ENCODE measurements at places on chromosomes 5 and 9.

GRCh38 chr5:6833406-6833805 lies 120.2 kb downstream of the TENT4A start:
- no peak for DNase-seq

DNA sequence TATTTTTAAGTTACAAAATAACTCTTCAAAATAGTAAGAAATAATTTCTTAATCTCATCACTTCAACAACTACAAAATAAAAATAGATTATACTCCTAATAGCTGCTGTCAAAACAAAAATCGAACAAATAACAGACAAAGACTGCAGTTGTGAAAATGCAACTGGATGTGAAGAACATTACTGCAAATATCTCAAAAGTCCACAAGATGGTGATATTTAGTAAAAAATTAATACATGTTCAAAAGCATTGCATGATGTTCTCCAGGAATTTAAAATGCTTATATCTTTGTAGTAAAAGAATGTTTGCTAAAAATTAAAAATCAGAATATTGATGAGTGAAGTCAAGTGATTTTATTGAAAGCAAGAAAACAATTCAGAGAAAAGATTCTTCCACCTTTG lies 66.2 kb downstream of the MPDZ start:
- no peak for DNase-seq

DNA sequence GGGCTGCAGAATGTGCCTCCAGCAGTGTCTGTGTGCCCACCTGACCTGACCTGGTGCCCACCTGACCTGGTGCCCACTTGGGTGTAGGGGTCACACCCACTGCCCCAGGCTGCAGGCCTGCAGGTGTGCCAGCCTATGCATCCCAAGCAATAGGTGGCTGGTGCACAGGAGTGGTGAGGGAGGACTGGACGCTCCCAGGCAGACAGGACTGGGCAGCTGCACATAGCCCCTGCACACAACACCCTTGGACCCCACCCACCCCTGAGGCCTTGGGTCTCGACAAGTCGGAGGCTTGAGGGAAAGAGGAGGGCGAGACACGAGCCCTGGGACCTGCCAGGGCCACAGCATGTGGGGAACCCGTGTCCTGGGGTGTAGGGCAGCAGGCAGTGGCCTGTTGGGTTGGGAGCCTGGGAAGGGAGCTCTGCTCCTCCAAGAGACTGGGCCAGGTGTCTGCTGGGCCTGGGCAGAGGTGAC lies 10.8 kb upstream of the NRARP start:
- DNase-seq, result no peak

DNA sequence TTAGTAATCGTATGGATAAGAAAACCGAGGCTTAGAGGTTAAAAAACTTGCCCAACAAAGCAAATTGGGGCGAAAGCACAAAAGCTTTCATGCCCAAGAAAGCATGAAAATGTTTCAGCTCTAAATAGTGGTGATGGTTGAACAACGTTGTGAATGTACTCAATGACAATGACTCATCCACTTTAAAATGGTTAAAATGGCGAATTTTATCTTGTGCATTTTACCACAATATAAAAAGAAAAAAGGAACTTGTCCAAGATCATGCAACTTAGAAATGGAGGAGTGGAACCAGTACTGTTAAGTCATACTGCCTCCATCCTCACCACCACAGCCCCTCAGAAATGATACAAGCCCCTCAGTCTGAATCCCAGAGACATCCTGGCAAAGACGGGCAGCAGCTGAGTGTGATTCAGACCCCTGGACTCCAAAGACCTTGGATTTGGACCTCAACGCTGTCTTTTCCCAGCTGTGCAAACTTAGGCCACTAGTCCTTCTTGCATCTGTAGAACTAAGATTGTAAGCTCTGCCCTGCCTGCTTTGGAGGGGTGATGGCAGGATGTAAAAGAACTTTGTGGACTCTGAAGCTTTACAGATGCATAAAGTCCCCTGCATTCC lies 158.4 kb downstream of the GABBR2 start:
- no peak for DNase-seq

DNA sequence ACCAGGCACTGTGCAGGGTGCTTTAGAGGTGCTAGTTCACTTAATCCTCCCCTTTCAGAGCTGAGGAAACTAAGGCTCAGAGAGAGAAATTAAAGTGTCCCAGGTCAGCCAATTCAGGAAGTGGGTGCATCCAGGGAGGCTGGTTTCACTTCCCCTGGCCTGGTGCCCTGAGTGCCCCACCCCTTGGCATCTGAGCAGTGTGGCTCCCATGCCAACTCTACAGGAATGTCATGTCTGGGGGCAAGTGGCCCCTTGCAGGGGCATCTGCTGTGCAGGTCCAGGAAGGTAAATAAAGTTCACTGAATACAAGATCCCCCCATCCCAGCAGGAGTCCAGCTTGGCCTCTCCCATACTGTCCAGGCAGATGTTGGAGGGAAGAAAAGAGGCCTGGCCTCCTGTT lies 4.4 kb upstream of the N4BP3 start:
- DNase-seq, result no peak

DNA sequence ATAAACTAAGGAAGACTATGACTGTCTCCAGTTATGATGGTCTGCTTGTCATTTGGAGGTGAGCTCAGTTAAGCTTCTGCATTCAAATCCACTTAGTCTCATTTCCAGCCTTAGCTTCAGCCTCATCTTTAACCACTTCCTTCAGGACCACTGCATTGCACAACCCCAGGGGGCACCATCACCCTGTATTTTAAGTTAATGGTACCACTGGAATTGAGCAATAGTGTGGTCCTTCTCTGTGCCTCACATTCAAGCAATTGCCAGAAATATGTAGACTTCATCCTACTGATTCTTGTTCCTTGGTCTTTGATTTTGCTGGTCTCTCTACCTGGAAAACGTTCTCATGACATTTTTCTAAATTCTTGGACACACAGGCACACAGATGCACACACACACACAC lies 131.5 kb upstream of the PTPN3 start:
- no peak for DNase-seq

DNA sequence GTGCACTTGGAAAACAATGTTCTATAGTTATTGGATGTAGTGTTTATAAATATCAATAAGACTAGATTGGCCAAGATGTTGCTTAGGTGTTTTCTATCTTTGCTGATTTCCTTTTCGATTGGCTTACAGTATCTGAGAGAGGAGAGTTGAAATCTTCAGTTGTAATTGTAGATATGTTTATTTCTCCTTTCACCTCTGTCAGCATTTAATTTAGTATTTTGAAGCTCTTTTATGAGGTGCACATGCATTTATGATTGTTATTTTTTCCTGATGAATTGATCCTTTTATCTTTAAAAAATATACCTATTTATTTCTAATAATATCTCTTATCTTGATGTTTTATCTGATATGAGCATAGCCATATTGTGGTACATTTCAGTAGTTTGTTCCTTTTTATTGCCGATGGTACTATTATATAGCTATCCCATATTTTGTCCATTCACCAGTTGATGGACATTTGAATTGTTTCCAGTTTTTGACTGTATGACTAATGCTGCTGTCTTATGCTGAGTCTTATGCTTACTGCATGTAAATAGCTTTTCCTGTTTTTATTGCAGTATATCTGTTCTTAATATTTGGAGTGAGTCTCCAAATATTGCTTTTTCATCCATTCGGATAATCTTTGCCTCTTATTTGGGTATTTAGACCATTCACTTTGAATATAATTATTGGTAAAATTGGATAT lies 34.7 kb downstream of the ERCC6L2 start:
- DNase-seq, result no peak

Measured in NCI-H1417 (cell line).